ENCODE measurements at places on chromosomes 6 and 20.

- no peak for DNase-seq
Observed at GRCh38 chr6:75813476-75814250, 64.6 kb downstream of the MYO6 start.

DNA sequence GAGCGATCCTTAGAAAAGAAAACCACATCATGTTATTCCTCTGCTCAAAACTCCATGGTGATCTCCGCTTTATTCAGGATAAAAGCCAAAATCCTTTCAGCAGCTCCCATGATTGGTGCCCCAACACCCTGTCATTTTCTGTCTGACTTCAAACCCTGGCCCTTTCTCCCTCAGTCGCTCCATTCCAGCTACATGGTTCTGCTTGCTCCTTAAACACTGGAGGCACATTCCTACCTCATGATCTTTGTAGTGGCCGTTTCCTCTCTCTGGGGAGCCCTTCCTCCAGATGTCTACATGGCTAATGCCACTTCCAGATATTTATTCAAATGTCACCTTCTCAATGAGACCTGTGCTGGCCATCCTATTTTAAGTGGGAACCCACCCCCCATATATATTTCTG lies 100.8 kb downstream of the CAP2 start:
- no peak for DNase-seq

GRCh38 chr6:79241228-79241627 lies 6.7 kb upstream of the HMGN3 start:
- no peak for DNase-seq

- DNase-seq: no peak
Observed at GRCh38 chr20:14009208-14009607, 13.9 kb downstream of the MACROD2 start.

DNA sequence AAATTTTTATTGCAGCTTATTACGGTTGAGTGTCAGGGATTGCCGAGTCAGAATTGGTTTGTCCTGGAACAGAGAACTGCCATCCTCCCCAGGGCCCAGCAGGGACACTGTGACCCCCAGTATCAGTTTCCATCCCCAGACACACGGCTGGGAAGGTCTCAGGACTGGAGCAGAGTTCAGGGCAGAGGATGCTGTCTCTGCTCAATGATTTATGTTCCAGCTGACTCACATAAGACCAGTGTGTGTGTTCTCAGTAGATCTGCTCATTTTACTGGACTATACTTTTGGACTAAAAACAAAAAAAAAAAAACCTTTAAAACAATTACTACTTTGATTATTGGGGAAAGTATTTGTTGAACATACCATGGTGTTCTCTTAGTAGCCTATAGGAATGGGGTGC lies 44.2 kb downstream of the FNDC1 start:
- DNase-seq: no peak

DNA sequence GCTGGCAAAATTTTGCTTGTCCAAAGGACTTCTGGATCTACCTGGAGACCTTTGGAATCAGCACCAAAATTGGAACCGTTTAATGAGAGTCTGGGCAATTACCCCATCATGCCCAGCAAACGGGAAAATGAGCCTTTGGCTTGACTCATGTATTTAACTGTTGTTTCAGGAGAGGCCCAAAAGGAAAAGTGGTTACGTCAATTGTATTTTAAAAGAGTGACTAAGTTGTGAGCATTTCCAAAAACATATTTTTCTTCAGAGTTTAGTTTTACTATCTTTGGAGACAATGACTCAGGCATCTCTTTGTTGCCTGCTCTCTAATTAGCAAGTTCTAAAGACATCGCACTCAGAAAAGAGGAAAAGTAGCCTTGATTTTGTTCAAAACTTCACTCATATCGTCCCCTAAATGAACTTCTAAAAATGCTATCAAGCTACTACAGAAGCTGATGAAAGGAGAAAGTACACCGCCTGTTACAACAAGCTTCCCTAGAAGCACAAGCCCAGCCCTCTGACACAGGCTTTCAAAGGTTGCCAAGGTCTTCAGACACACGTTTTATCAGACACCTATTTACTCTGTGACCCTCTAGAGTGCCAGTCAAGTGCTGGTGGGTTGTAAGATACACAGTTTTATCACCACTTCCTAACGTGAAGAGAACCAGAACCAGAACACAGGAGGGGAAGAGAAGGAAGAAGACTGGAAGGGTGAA lies 146.2 kb downstream of the TBX18 start:
- peak; percentile 62 for DNase-seq

GRCh38 chr6:165833355-165833754 lies 170.3 kb upstream of the PDE10A start:
- no peak for DNase-seq

DNA sequence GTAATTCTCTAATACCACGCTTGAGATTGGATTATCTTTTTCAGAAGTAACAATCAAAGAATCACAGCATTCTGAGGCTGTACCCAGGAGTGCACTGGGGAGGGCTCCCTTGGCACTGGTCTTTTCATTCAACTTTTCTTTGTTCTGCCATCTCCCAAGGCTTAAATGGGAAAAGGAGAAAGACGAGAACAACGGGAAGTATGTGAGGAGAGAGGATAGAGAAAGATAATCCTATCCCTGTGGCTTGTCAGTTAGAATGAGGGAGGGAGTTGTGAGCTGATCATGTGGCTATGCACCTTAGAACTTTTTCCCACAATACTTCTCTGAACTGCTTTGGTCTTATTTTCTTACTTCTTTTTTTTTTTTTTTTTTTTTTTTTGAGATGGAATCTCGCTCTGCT lies 83.1 kb downstream of the CAP2 start:
- no peak for DNase-seq

DNA sequence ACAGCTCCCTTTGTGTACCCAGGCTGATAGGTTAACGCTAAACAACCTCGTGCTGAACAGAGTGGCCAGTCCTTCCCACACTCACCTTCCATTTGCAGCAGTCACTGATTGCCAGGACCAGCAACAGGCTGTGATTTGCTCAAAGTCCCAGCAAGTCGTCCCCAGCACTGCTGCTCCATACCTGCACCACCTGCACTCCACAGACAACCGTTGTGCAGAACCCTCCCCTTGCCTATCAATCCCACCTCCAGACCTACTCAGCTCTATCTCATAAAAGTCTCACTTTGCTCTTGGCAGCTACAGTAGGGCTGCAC lies 43.1 kb upstream of the SCML4 start:
- no peak for DNase-seq

GRCh38 chr6:105099371-105099770 lies 80.4 kb downstream of the POPDC3 start:
- no peak for DNase-seq

GRCh38 chr6:105645156-105645555 lies 242.3 kb upstream of the PREP start:
- DNase-seq: no peak

DNA sequence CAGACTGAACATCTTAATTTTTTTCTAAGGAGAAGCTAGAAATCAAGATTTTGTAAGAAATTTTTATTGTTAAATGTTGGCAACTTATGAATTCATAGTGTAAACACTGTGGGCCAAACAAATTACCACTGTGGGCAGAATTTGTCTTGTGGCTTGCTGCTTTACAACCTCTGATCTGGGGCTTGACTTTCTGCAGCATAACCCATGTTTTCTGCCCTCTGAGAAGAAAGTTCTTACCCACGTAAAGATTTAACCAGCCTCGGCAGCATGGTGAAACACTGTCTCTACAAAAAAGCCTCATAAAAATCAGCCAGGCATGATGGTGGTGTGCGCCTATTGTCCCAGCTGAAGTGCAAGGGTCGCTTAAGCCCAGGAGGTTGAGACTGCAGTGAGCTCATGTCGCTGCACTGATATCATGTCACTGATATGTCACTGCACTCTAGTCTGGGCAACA lies 12.9 kb downstream of the ITCH start:
- DNase-seq: no peak

DNA sequence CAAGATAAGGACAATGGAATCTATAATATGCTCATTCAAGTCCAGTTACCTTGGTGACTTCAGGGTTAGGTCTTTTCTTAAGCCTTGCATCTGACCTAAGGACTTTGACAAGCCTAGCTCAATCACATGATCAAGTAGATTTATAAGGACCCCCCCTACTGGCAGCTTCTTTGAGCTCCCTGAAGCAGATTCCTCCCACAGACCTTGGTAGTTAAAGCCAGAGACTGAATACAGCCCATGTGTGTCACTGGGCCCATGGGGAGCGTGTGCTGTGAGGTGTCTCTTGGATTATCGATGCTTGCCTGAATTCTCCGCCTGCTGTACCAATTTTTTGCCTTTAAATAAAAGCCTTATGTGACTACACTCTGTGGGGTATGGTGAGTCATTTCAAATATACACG lies 372.7 kb upstream of the RGS17 start:
- peak; percentile 0 for DNase-seq

- no peak for DNase-seq
Observed at GRCh38 chr6:157059781-157060180, 263.5 kb downstream of the TMEM242 start.

- no peak for DNase-seq
Observed at GRCh38 chr6:168909288-168909687, 344.4 kb downstream of the THBS2 start.

DNA sequence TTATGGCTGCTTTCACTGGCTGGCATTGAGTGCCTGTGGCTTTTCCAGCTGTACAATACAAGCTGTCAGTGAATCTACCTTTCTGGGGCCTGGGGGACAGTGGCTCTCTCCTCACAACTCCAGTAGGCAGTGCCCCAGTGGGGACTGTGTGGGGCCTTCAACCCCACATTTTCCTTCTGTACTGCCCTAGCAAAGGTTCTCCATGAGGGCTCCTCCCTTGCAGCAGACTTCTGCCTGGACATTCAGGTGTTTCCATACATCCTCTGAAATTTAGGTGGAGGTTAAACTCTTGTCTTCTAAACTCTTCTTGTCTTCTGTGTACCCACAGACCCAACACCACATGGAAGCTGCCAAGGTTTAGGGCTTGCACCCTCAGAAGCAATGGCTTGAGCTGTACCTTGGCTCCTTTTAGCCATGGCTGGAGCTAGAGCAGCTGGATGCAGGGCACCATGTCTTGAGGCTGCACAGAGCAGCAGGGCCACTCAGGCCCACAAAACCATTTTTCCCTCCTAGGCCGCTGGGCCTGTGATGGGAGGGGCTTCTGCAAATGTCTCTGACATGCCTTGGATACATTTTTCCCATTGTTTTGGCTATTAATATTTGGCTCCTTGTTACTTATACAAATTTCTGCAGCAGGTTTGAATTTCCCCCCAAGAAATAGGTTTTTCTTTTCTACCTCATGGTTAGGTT lies 9.6 kb downstream of the PEX7 start:
- no peak for DNase-seq

GRCh38 chr6:125639466-125640020 lies 109.9 kb upstream of the HEY2 start:
- DNase-seq: no peak

DNA sequence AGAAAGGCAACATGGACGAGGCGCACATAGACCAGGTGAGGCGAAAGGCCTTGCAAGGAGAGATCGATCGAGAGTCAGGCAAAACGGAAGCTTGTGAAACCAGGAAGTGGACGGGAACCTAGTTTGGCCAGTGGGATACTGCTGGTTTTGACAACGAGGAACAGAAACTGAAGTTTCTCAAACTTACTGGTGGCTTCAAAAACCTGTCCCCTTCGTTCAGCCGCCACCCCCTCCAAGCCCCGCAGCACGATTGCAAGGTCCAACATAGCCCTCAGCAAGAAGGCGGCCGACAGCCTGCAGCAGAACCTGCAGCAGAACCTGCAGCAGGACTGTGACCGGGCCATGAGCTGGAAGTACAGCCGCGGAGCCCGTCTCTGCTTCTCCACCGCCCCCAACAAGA lies 238.0 kb downstream of the KHDC1L start:
- DNase-seq: no peak

GRCh38 chr20:36092398-36093024 lies 62.0 kb upstream of the EPB41L1 start:
- DNase-seq: no peak

Data from fibroblast of the conjunctiva (primary cell).